Stimulated activated CD4-positive, alpha-beta T cell treated with anti-CD3 and anti-CD28 coated beads, TNF-alpha, amount 100 ng/mL, for 48 hours (primary cell): ENCODE measurements at places on chromosomes 3 and 15.

GRCh38 chr15:79004336-79004735, 59.5 kb upstream of the CTSH start:
- no peak for DNase-seq

- DNase-seq: no peak
These were observed 7.6 kb upstream of the PLA2G4F start for GRCh38 chr15:42163947-42164550.

DNA sequence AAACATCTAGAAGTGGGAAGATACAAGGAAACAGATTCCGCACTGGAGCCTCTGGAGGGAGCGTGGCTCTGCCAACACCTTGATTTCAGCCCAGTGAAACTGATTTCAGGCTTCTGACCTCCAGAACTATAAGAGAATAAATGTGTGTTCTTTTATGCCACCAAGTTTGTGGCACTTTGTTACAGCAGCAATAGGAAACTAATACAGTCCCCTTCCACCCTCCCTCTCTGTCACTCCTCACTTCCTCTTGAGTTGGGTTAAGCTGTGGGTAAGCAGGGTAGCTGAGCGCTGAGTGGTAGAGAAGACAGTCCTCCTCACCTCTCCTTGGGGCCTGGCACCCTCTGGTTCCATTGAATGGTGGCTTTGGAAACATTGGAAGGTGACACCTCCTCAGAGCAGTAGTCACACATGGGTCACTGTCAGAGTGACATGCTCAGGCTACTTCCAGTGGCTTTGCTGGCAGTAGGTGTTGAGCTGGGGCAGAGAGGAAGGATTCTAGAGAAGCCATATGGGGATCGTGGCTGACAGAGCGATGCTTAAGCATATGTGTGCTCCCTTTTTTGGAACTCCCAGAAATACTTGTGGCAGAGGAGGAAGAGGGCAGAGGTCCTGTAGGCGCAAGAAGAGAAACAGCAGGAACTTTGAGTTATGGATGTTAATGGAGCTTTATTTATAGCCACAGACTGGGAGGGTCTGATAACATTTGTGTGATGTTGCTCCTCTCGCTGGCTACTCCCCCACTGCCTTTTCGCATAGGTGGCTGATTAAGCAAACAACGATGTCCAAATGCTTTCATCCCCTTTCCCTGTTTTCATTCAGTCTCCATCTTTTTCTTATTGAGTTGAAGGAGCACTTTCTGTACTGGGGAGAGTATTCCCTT, 14.8 kb upstream of the HCN4 start:
- DNase-seq: no peak

DNA sequence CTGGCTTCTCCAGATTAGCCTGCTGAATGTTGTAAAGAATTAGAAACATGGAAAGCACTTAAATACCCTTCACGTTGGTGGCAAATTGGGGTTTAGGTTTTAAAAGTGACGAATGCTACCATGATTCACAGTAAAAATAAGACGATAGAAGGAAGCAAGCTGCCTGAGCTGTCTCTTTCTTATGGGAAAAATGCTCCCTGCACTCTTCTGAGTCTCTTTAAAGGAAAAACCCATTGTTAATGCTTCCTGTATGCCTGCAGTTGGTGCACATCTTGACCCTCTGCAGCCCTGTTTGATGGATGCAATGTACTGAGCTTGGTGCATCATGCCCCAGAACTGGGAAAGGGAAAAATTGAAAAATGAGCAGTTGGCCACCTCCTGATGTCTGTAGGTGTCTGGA, 258.6 kb upstream of the RASGRP1 start:
- no peak for DNase-seq

DNA sequence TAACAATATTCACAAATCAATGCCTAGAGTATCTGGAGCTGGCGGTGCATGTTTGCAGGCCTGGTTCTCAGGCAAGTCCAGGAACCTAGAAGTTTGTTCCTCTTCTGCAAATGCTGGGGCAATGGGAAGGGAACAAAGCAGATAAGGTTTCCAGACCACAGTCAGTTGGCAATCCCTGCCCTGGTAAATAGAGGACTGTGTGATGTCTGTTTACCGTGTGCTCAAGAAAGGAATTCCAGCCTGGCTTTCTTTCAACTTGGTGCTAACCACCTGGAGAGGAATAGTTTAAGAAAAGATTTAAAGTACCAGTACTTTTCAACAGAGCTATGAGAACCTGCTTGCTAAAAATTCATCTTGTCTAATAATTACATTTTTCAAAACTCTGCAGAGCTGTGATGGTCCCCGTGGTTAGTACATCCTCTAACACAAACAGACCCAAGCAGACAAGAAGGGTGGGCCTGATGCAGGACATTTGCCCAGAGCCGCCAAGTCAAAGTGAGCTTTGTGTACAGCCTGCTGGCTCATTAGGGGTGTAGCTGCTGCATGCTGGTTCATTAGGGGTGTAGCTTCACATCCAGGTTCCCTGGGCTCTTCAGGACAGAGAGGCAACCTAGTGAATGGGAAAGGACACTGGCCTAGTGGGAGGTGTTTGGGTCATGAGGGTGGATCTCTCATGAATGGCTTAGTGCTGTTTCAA, 220.5 kb downstream of the SQOR start:
- DNase-seq: no peak

DNA sequence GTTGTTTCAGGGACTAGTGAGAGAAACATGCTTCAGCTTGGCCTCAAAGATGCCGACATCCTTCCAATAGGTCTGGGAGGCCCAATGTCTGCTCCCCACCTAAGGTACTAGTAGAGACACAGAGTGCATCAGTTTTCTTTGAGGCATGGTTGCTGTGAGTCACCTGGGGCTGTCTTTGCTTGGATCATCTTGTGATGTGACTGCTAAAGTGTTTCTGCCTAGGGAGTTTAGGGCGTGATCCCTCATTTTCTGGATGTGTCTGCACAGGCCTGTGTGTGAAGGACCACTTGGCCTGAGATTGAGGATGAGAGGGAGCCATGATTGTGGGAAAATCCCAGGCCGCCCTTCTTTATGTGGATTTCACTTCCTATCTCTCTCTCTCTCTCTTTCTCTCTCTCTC, 4.8 kb downstream of the GASK1A start:
- DNase-seq: no peak

- DNase-seq: no peak
These were observed 13.7 kb downstream of the TM4SF18 start for GRCh38 chr3:149319750-149320149.

DNA sequence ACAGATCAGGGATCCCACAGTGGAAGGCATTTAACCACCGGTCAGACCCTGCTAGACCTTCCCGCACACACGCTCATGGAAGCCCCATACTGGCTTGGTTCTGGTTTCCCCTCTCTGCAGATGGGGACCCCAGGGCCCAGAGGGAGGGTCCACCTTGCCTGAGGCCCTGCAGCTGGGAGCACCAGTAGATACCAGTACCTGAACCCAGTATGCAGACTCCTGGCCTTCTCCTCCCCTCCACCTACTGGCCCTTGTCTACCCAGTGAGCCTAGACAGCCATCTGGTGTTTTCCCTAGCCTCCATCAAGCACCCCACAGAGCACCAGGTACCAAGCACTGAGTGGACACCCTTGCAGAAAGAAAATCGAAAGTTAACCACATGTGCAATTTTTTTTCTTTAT, 65.1 kb downstream of the MEGF11 start:
- no peak for DNase-seq

DNA sequence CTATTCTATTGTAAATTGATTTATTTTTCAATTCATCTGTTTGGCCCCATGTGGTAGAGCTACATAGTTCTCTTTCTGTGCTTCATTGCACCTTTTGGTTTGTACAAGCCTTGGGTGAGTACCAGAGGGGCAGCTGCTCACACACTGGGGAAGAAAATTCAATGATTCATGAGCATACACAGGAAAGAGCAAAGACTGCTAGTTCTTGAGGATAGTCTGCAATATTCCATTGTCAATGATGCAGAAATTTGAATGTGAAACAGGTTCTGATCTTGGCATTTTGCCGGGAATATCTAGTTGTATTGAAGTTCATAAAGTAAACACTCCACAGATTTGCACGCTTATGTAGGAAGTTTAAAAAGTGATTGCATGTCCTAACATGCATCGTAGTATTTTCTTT, 304.6 kb downstream of the NAALADL2 start:
- DNase-seq: no peak

DNA sequence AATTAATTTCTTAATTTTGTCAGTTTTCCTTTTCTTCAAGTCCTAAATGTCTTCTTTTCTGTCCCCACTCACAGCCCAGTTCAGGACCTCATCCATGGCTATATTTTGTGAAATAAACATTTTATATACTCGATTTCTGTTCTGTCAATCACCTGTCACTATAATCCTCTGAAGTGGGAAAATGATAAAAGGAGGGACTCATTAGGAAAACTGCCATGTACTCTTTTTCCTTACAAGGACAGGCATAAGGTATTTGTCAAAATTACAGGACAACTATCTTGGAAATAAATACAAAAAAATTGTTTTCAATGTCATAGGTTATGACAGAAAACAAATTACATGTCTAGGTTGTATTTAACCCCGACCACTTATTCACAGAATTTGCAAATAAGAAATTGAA, 240.1 kb upstream of the CBLB start:
- no peak for DNase-seq

GRCh38 chr3:42014458-42014920, 52.6 kb upstream of the ULK4 start:
- DNase-seq: no peak
